NCI-H1417 treated with DMSO at 0.1 percent for 48 hours (cell line): ENCODE measurements at places on chromosomes 1 and 21.

DNA sequence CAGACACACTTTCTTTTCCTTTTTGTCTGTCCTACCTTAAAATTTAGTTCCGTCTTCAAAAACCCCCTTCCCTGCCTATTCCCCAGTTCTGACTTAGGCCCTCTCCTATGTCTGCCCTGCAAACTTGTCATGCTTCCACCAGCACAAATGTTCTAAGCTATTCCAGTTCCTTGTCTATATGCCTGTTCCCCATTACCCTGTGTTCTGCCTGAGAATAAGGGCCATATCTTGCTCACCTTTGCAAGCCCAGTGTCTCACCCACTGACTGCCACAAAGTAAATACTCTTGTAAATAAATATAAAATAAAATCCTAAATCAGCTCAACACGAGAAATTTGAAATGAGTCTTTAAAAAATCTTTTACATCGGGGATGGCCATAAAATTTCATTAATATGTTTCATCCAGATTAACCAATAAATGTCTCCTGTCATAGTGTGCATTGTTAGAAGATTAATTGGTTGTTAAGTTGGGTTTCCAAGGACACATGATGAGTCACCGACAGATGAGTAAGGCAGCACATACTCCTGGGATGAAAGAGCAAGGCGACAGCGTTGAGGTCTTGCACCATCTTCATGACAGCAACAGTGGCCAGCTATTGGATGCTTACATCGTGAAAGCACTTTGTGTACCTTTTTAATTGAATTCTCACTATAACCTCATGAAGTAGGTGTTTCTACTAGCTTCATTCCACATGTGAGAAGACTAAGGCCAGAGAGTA, 92.6 kb upstream of the NGF start:
- DNase-seq = no peak

GRCh38 chr1:209429611-209430010, 153.9 kb upstream of the CAMK1G start:
- DNase-seq = no peak

GRCh38 chr1:192830595-192831246, 21.9 kb downstream of the RGS2 start:
- no peak for DNase-seq

GRCh38 chr1:44060830-44061267, 29.6 kb upstream of the SLC6A9 start:
- no peak for DNase-seq

- DNase-seq = no peak
Measured at GRCh38 chr21:32143241-32143939, 135.5 kb downstream of the MIS18A start.

GRCh38 chr1:93124556-93125355, 45.7 kb downstream of the MTF2 start:
- DNase-seq = no peak

DNA sequence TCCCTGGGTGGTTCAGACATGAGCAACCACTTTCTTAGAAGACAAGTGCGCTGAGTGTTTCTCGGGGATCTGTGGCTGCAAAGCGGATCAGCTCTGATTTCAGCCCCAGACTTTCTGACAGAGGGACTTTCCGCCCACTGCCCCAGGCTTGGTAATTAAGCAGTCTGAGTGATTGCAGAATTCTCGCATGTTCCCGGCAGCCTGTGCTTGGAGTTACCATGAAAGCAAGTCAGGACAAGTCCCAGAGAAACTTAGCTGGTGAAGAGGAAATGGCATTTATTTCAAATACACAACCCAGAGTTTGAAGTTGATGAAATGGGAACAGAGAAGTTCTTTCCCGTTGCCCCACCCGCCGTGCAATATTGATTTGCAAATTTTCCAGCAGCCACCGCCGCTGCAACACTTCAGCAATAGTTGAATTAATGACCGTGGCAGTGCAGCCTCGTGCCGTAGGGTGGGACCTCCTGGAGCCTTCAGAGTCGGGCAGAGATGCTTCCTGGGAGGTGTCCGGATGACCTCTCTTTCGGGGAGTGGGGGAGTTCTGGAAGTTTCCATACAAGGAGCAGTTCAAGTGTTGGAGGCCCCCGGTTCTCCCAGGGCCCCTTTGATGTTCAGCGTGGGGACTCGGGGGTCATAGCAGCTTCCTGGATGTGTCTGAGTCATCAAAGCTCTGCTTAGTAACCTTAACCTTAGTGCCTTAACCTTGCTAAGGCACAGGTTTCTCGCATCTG, 134.7 kb downstream of the KAZN start:
- DNase-seq = no peak

GRCh38 chr21:14119038-14119437, 91.7 kb downstream of the LIPI start:
- no peak for DNase-seq

GRCh38 chr1:198528364-198528763, 12.1 kb downstream of the ATP6V1G3 start:
- DNase-seq = no peak

- no peak for DNase-seq
Measured at GRCh38 chr1:42886046-42886739, 39.8 kb downstream of the ZNF691 start.

DNA sequence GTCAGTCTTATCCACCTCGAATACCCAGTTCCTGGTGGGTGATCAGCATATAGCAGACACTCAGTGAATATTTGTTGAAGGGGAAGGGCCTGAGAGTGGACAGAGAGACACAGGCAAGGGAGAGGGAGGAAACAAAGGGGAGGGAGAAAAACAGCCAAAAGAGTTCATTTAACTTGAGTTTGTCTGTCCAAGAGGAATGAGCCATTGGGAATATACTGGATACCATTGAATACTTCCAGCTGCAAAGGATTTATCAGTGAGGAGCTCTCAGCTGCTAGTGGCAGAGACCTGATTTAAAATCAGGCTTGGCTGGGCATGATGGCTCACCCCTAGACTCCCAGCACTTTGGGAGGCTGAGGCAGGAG, 11.5 kb upstream of the BGLAP start:
- no peak for DNase-seq

DNA sequence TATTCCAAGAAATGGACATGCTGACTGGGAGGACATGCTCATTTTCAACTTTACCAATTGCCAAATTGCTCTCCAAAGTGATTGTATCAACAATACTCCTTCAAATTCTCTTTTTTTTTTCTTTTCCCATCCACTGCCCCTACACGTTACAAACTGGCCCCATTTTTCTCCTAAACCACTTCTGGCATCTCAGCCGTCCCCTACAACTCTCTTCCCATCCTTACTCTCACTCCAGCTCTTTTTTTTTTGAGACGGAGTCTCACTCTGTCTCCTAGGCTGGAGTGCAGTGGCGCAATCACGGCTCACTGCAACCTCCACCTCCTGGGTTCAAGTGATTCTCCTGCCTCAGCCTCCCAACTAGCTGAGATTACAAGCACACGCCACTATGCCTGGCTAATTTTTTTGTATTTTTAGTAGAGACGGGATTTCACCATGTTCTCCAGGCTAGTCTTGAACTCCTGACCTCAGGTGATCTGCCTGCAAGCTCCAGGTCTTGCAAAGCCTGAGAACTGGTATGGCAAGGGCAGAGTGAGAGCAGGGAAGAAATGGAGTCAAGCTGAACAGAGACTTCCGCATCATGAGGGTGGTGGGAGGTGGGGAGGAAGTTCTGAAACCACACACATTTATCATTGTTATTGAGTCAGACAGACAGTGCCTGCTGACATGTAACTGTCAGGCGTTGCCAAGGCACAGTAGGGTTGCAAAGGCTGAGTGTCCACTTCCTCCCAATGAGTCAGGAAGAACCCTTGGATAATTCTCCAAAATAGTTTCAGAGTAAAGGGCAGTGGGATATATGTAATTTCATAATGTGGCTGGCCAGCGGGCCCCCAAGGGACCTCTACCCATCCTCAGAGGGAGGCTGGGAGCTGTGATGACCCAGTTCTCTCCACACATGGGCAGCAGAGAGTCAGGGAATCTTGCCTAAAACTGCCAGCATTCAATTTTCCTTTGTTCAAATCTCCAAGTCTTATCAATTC, 17.4 kb downstream of the CELA3A start:
- DNase-seq = no peak

GRCh38 chr1:200786788-200787187, 48.1 kb downstream of the CAMSAP2 start:
- no peak for DNase-seq

DNA sequence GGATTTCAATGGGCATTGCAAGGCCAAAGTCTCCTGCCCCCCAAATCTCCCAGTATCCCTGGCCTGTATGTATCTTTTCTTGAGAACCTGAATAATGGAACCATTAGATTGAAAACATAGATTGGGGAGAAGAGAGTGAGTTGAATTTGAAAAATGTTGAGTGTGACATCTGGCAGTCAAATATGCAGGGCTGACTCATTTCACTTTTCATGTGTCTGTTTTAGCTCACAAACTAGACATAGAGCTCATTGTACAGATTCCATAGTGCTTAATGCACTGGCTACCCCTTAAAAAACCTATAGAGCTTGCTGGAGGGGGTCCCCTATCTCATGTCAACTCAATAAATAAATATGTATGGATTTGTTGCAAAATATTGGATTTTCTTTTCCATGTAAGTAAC, 30.8 kb downstream of the DDR2 start:
- no peak for DNase-seq

DNA sequence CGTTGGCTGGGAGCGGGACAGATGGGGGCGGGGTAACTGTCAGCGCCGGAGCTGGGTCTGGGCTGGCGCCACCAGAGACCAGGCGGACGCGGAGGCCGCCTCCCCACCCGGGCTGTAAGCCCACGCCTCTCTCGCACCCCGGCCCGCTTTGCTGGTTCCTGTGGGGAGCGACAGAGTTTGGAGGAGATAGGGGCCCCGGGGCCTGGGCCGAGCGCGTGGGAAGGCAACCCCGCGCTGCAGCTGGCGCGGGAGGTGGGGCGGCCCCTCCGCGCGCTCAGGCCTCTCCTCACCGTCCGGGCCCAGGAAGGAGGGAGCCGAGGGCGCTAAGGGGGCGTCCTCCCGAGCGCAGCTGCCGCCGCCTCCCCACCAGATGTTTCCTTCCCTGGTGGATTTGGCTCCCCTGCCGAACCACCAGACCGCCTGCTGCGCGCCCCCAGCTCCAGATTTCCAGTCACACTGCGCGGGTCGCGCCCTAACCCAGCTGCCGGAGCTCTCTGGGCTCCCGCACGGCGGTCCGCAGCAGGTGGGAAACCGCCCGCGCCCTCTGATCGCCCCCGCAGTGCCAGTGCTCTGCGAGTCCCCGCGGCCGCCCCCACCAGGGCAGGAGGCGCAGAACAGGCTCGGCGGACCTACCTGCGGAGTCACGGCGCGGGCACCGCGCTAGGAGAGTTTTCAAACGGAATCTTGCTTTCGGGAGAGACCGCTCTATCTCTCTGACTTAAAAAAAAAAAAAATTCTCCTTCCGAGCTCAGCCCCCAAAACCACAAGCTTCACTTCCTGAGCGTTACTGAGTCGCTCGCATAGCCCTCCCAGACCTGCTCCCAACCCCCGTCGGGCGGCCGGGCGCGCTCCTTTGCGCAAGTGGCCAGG, 1.1 kb downstream of the GFI1 start:
- no peak for DNase-seq

DNA sequence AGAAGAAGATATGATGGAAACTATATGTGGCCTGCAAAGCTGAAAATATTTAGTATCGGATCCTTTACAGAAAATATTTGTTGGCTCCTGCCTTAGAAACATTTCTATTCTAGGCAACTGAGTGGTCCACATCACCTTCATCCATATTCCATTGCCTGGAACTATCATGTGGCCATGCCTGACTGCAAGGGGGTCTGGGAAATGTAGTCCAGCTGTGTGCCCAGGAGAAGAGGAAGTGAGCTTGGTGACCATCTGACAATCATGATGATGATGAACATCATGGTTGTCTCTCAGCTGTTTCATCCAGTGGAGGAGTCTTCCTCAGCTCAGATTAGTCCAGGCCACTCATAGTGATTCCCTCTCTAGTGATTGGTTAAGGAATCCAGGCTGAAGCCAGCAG, 61.8 kb upstream of the IFNLR1 start:
- DNase-seq = no peak

DNA sequence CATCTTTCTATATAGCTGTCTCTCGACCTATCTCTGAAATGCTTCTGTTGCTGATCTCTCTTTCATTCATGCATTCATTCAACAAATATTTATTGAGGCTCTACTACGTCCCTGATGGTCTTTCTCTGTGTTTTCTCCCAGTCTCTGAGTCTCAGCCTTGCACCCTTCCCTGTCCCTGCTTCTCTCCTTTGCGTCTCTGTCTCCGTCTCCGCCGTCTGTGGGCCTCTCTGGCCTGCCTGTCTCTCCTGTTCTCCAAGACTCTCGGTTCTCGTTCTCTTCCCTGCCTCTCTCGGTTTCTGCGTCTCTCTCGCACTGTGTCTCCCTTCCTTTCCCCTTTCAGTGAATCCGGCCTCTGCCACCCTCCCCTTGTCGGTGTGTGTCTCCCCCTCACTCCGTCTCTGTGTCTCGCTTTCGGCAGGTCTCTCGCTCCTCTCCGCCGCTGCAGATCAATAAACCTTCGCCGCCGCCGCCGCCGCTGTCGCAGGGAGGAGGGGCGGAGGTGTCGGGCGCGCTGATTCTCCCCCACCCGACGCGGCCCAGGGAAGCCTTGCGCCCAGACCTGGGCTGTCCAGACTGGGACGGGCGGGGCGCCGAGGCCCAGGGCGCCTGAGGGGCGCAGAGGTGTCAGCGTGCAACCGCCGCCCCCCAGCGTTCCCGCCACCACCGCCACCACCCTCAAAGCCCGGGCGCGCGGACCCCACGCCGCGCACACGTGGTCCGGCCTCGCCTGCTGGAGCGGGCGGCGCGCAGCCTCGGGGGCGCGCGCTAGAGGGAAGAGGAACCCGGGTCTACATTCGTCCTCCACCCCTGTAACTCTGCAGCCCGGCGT, 3.0 kb downstream of the EFNA3 start:
- DNase-seq = no peak

GRCh38 chr1:201269281-201269680, 14.0 kb upstream of the PKP1 start:
- DNase-seq = no peak

DNA sequence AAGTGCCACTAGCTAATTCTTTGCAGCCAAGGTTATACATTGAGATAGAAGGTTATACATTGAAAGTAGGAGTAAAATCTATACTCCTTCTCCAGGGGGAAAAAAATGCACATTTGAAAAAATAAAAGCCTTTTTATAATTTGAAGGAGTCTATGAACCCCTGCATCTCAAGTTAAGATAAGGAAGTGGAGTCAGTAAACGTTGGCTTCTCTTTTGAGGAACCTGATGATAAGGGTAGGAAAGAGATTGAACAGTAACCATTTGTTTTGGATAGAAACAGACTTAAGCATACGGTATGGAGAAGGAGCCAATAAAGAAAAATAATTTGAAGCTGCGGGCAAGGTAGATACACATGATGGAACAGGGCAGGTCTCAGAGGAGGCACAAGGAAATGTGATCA, 64.1 kb downstream of the RPAP2 start:
- DNase-seq = no peak

DNA sequence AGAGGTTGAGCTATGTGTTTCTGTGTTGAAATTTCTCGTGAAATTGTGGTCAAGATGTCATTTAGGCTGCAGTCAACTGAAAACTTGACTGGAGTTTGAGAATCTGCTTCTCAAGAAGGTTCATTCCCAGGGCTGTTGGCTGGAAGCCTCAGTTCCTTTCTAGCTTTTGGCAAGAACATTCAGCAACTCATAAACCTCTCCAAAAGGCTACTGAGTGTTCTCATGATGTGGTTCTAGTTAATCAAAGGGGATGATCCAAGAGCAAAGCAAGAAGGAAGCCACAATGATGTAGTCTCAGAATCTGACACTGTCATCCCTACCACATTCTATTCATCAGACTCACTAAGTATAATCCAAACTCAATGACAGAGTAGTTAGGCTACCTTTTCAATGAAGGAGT, 66.6 kb downstream of the SPATA6 start:
- no peak for DNase-seq
